Activated CD4-positive, alpha-beta T cell treated with anti-CD3 and anti-CD28 coated beads for 36 hours (primary cell): ENCODE measurements at places on chromosomes 5 and 9. TPM values are rescaled to one million over a fixed set of nuclear protein-coding genes. Genes with fewer than 3 reads are reported as not detected.

GRCh38 chr5:176996780-176997179 is 9.8 kb downstream of the UIMC1 start:
- no peak for DNase-seq

GRCh38 chr5:59830536-59831200 is 62.9 kb downstream of the PDE4D start:
- DNase-seq, result no peak

- no peak for DNase-seq
Observed at GRCh38 chr9:14960881-14961280, 50.7 kb upstream of the FREM1 start.

- no peak for DNase-seq
Observed at GRCh38 chr9:82363198-82363597, 374.6 kb downstream of the SPATA31D1 start.

The NFX1 gene
- 31.2 TPM for total RNA-seq

DNA sequence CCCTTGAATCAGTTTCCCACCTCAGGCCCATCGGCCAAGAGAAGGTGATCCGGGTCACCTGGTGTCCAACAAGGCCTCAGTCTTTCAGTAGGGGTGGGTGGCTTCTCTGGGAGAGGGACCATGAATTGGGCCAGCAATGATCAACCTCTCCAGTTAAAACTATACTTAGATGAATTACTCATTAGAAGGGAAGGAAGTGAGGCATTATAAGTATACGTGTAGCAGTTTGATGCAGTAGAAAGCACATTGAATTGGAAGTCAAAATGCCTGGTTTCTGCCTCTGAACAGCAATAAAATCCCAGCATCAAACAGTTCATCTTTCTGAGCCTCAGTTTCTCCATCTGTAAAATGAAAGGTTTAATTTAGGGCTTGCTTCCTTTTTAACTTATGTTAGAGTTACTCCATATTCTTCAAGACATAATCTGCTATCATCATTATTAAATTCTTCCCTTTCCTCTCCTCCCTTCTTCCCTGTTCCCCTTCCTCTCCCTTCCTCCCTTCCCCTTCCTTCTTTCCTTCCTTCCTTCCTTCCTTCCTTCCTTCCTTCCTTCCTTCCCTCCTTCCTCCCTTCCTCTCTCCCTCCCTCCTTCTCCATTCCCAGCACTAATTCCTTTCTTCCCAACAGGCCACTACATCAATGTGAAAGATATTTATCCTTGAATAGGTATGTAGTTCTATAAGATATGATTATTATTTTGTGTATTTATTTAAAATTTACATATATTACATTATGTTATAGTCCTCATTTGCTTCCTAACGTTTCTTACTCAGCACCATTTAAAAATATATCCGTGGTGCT is 18.6 kb upstream of the TMEM174 start:
- no peak for DNase-seq

- DNase-seq, result peak; percentile 26
Observed at GRCh38 chr5:180908998-180909731, 10.2 kb downstream of the BTNL8 start.

GRCh38 chr5:160477266-160477970 is 55.8 kb downstream of the PTTG1 start:
- DNase-seq, result no peak

DNA sequence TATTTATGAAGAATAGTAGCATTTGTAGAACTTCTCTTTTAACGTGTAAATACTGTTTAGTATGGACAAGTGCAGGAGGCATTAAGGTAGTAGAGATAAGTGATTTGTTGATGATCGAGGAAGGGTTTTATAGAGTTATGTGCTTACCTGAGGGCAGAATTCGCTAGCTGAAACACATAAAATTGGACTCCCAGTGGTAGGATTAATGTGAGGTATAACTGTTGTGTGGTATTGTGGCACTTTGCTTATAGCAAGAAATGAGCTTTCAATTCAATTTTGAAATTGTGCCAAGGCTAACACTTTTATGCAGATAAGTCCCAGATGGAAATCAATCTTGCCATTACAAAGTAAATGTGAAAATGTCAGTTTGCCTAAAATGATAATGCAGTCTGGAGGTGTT is 1.2 kb downstream of the AP3S1 start:
- DNase-seq, result no peak

GRCh38 chr5:83034036-83034435 is 43.2 kb downstream of the TMEM167A start:
- DNase-seq, result no peak

DNA sequence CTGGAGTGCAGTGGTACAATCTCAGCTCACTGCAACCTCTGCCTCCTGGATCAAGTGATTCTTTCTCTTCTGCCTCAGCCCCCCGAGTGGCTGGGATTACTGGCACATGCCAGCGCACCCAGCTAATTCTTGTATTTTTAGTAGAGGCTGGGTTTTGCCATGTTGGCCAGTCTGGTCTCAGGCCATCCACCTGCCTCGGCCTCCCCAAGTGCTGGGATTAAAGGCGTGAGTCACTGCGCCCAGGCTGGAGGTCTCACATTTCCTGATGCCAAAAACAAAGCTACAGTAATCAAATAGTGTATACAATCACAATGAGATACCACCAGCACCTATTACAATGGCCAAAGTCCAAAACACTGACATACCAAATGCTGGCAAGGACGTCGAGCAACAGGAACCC is 51.1 kb downstream of the TTLL11 start:
- DNase-seq, result no peak

- DNase-seq, result no peak
Observed at GRCh38 chr5:97628031-97628430, 445.0 kb upstream of the RIOK2 start.

GRCh38 chr9:137580209-137580953 is 1.7 kb upstream of the DPH7 start:
- peak; percentile 39 for DNase-seq

GRCh38 chr5:1736065-1736464 is 63.6 kb downstream of the MRPL36 start:
- DNase-seq, result no peak

- peak; percentile 17 for DNase-seq
Observed at GRCh38 chr5:140303966-140304365, 1.1 kb upstream of the PFDN1 start.

DNA sequence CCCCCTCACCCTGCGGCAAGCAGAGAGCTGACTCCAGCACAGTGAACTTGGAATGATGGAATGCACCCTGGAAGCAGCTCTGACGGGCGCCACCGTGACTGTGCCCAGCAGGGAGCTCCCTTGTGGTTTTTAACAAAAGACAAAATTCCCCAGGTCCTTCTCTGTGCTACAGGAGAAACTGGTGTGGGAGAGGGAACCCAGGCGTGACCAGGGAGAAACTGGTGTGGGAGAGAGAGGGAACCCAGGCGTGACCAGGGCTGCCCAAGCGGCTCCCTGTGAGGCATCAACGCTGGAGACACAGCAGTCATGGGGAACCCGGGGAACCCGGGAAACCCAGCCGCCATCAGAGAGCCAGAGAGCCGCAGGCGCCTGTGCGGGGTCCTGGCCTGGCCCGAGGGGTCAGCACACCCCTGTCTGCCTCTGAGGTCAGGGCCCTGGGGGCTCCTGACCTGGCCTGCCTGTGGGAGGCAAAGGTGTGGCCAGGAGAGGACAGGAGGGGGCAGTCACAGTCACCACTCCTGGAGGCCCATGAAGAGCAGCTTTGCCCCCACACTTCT is 3.1 kb upstream of the AHRR start:
- no peak for DNase-seq

The PDZD2 gene
- total RNA-seq, result 0.14 TPM

The BBLN gene
- 64.4 TPM for total RNA-seq

The PCDHGA2 gene
- total RNA-seq, result not detected

The NTRK2 gene
- total RNA-seq, result 1.8 TPM

The CRHBP gene
- 0.27 TPM for total RNA-seq

GRCh38 chr9:37914701-37915358 is 10.9 kb upstream of the SLC25A51 start:
- DNase-seq, result no peak

GRCh38 chr5:58736214-58736613 is 153.3 kb downstream of the RAB3C start:
- DNase-seq, result no peak

- DNase-seq, result no peak
Observed at GRCh38 chr5:81314581-81314980, 13.2 kb downstream of the ZCCHC9 start.

GRCh38 chr9:79796411-79796810 is 224.6 kb downstream of the TLE4 start:
- DNase-seq, result no peak

- no peak for DNase-seq
Observed at GRCh38 chr5:115241881-115242642, 20.6 kb downstream of the PGGT1B start.
